Activated T-cell treated with anti-CD3 and anti-CD28 coated beads, Interleukin-2, amount 50 U/mL, for 1 hour (primary cell): ENCODE measurements at places on chromosomes 12 and 14.

DNA sequence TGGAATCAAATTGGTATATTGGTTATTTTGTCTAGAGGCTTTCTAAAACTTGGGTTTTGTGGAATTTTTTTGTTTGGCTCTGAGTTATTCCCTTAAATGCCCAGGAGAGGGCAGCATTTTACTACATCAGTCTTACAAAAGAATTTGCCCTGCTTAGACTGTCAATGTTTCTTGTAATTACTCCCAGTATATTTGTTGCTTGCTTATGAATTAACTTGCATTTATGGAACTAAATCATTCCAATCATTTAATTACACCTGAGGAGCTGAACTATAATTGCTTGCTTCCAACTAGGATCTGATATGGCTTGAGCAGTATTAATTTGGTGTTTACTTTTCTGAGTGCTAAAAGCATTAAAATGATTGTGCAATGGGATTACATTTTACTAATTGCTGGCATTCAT lies 48.7 kb downstream of the MIPOL1 start:
- DNase-seq, result no peak

- DNase-seq, result no peak
Observed at GRCh38 chr14:74501135-74501614, 7.6 kb downstream of the ISCA2 start.

- no peak for DNase-seq
Observed at GRCh38 chr12:103538397-103538796, 42.6 kb upstream of the C12orf42 start.

GRCh38 chr12:3720772-3721171 lies 32.1 kb downstream of the CRACR2A start:
- no peak for DNase-seq

GRCh38 chr12:75990189-75990912 lies 41.2 kb downstream of the PHLDA1 start:
- no peak for DNase-seq

DNA sequence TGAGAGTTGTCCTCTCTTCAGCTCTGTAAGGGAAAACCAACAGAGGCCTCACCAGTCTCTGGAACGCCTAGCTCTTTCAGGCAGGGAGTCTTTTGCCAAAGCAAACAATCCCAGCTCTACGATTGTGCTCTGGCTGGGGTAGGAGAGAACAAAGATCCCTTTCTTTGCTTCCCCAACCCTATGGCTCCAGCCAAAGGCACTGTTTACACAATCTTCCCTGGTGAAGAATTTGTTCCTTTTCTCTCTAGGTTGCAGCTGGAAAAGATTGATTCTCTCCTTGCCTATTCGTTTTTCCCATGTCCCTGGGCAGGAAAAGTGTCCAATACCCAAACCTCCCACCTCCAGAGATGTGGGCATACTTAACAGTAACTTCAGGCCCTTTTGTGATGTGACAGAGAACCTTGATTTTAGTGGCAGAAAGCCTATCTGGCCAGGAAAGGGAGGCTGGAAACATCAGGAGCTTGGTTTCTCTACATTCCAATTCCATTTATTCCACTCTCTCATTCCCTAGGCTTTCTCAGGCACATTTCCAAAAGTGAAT lies 16.8 kb downstream of the ATP5MC2 start:
- DNase-seq, result no peak

- peak; percentile 34 for DNase-seq
Observed at GRCh38 chr12:3747543-3747942, 5.4 kb downstream of the CRACR2A start.

- no peak for DNase-seq
Observed at GRCh38 chr12:77082021-77082420, 16.7 kb upstream of the E2F7 start.

- no peak for DNase-seq
Observed at GRCh38 chr12:31477687-31478086, 113.2 kb downstream of the DENND5B start.

GRCh38 chr12:981176-981828 lies 9.7 kb upstream of the ERC1 start:
- no peak for DNase-seq

DNA sequence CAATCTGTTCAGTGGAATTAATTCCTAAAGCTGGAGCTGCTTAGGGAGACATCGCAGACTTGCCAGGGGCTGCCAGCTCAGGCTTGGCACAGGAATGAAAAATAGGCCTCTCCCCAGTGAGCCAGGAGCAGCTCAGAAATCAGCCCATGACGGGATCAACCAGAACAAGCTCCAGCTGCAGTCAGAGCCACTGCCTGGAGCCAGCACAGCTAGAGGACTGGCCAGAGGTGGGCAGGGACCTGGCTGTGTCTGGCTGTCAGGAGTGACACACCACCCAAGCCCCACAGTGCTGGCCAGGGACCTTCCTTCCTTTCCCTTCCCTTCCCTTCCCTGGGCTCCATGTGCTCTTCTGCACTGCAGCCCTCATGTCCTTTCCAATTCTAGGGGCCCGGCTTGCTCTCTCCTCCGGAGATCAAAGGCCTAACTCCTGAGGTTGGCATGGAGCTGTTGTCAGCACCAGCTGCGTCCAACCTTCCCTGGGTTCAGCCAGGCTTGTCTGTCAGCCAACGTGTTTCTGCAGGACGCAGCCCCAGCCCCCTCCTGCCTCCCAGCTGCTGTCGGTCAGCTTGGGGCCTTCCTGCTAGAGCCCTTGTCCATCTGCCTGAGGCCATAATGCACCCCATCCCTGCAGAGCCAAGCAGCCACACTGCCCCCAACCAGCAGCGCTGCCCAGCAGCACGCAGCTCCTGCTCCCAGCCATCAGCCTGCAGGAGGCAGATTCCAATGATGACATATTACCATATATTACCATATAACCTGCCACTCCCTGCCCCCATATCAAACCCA lies 149.3 kb downstream of the CALM1 start:
- DNase-seq, result no peak

GRCh38 chr14:92224358-92224954 lies 98.5 kb upstream of the SLC24A4 start:
- DNase-seq, result no peak

- DNase-seq, result no peak
Observed at GRCh38 chr12:21065845-21066244, 65.1 kb upstream of the SLCO1B1 start.

GRCh38 chr14:54348001-54348611 lies 48.7 kb upstream of the CDKN3 start:
- no peak for DNase-seq

DNA sequence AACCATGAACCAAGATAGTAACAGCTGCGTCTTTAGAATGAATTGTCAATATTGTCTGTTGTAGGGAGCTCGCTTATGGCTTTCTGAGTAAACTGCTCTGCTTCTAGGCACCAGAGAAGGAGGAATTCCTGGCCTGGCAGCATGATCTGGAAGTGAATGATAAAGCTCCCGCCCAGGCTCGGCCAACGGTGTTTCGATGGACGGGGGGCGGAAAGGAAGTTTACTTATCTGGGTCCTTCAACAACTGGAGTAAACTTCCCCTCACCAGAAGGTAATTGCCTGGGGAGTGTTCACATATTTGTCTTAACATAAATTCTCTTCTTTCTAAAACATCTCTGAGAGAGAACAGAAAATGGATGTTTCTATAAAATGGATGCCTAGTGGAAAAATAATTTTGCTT lies 4.3 kb downstream of the PRKAB1 start:
- DNase-seq, result no peak
